Type B pancreatic cell (in vitro differentiated cells): ENCODE measurements at places on chromosomes 5 and 9.

DNA sequence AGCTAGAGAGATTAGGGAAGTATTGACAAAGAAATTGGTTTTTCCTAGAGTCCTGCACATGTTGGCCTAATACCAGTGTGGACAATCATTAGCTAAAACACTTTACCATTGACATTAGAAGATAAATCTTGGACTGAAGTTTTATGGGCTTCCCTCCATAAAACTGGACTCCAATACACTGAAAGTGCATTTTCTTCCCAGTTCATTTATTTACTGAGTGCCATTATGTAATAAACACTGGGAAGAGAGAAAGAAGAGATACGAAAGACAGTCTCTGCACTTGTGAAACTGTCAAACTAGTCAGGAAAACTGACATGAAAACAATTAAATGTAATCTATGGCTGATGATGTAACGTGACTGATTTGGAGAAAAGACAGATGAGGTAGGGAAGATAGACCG lies 539.3 kb downstream of the ZNF608 start:
- DNase-seq = no peak

- DNase-seq = no peak
Measured at GRCh38 chr9:9752722-9753121, 860.1 kb downstream of the PTPRD start.

GRCh38 chr5:146338774-146339714 lies at the start of gene POU4F3:
Gene POU4F3, plus strand, starts transcription at chr5:146338839. Its CDS starts 274 bp downstream, at chr5:146339113.
- no peak for DNase-seq

- DNase-seq = no peak
Measured at GRCh38 chr5:34804913-34805312, 34.1 kb upstream of the TTC23L start.

DNA sequence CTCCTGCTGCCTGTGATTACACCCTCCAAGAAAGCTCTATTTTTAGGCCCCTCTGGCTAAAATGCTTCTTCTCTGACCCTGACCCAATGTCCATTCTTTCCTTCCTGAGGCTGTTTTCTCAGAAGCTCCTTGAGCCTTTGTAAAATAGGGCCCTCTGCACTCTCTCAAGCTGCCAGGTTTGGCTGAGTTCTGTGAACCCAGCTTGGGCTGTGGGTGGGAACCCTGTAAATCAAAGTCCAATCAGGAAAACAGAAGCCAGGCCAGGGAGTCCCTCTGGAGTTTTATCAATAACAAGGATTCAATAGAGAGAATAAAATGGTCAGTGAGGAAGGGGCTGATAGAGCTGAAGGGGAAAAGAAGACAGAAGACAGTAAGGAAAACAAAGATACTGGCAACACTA lies 43.7 kb upstream of the ERCC6L2 start:
- DNase-seq = no peak

GRCh38 chr5:5810461-5810860 lies 388.0 kb downstream of the ICE1 start:
- no peak for DNase-seq

GRCh38 chr5:136104306-136104965 lies 28.2 kb upstream of the SMAD5 start:
- no peak for DNase-seq

- no peak for DNase-seq
Measured at GRCh38 chr5:24059716-24060115, 552.3 kb downstream of the PRDM9 start.

DNA sequence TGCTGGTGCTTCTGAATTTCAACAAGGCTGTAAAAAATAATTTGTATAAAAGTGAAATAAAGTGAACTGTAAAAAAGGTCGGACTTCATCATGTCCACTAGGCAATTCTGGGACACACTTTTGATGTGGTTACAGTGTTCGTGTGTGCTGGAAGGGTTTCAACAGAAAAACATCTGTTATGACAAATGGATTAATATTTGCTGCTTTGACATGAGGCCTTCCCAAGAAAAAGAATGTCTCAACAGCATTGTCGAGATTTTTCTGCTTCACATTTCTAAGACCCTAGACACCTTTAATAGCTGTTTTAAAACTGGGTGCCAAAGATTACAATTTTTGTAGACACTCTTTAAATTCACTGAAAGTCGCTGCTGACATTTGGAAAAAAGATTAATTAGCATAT lies 216.6 kb downstream of the SLC12A2 start:
- no peak for DNase-seq

GRCh38 chr5:54383225-54383901 lies 72.1 kb upstream of the HSPB3 start:
- no peak for DNase-seq

DNA sequence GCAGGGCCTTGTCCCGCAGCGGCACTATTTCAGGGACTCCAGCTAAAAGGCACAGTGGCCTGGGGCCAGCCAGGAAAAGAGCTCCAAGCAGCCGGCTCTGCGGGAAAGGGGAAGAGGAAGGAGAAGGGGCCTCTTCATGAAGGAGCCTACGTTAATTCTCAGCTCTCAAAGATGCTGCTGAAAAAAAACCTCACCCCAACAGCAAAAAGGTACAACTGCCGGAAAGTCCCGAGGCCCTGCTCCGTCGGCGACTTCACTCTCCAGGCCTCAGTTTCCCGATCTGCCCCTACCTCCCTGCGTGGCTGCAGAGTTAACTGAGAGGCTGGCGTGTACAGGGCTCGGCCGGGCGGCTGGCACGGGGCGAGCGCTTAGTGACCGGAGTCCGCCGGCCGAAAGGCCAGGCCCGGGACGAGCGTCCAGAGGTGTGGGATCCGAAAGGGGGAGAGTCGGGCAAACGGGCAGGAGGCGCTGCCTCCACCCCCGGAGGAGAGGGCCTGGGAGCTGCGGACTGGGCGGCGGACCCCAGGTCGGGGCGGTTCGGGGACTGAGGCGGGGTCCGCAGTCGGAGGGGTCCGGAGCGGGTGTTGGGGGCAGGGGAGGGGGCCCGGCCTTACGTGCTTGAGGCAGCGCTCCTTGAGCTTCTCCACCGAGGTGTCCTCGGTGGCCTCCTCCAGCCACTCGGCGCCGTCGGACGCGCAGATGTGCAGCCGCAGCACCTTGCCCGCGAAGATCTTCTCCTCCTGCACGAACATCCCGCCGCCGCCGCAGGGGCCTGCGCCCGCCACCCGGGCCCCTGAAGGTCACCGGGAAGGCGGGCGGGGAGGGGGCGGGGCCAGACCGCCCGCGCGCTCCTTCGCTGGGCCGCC lies 529 bp downstream of the UBAC1 start:
- no peak for DNase-seq

DNA sequence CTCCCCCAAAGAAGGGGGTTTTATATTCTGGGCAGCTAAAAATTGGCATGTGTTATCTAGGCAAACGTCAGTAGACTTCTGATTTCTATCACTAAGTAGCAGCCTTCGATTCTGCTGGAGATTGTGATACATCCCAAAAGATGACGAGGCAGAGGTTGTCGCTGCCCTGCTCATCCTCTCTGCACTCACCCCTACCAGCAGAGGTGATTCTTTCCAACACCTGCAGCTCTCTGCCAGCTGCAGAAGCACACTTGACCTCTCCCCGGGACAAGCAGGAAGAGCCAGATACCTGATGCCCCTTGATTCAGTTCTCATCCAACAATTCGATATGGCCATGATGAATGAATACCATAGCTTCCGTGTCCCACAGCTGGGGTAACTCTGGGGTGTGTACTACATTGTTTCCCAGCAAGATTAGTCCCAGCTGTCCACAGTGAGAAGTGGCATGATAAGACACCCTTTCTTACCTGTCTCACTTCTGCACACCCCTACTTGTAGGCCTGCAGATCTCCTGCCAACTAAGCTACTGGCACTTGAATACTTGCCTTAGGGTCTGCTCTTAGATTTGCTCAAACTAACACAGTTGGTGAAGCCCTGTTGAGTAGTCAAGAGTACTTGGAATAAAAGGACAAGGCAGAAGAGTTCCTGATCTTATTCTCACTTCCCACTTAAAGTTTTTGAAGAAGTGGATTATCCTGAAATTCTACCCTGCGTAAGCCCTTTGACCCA lies 37.6 kb upstream of the SMAD5 start:
- DNase-seq = no peak

DNA sequence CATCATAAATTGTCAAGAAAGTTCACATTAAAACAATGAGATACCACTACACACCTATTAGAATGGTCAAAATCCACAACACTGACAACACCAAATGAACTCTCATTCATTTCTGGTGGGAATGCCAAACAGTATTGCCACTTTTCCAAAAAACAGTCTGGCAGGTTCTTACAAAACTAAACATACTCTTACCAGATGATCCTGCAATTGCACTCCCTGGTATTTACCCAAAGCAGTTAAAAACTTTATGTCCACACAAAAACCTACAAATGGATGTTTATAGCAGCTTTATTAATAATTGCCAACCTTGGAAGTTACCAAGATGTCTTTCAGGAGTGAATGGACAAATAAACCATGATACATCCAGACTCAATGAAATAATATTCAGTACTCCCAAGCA lies 56.8 kb downstream of the ZNF608 start:
- DNase-seq = no peak

DNA sequence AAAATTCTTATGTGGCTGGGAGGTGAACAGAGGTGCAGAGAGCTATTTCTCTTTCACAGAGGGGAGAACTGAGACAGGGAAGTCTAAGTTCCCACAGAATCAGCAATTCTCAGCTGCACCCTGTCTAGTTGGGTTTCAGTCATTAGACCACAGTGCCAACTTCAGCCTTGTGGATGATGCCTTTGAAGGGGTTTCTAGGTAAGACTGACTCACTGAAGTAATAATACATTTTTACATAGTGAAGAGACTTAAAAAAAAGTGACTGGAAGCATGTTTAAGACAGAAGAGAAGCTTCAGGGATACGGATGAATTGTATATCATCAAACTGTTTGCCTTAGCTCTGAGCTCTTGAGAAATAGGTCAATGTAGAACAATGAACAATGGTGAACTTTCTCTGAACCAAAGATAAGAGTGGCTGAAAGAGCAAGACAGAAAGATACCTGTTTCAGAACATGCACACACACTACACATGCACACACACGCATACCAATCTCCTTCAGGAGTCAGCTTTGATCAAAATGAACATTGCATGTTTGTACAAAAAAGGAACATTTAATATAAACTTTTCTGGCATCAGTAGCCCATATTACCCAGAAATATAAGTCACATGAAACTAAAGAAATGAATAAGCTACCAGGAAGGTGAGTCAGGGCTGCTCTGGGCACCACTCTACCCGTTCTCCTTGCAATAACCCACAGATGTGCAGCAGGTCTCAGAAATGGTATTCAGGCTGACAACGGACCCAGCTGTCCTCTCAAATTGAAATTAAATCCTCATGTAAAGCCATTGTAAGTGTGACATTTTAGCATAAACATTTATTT lies 12.6 kb upstream of the FYB1 start:
- no peak for DNase-seq

DNA sequence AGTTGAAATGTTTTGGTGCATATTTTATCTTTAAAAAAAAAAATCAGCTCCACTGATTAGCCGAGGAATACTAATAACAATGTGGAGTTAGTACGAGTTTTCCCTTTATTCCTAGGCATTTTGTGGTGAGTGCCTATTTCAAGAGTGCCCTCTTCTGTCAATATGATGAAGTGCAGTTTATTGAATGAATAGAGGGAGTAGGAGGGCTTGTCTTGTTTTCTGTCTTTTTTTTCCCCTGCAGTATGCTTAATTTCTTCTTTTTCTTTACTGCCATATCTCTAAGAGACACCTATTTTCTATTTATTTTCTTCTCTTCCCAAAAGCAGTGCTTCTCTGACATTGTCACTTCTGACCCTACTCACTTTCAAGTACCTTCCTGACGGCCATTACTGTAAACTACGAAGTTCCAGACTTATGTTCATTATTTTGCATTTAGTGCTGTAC lies 169.6 kb upstream of the PITX1 start:
- DNase-seq = no peak

DNA sequence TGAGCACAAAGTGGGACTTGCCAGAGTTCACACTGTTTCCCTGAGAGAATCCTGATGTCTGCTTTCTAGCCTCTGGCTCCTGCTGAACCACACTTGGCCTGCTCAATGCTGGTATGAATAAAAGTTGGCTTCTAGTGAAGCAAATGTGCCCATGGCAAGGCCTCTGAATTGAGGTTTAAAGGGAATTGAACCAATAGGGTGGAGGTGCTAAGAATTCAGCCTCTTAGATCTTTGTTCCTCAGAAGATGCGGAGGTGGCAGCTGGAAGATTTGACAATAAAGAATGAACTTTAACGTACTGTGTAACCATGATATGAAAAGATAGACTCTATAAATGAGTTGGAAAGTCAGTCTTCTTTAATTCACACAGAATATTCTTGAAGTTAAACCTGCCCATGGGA lies 57.2 kb downstream of the RASGRF2 start:
- no peak for DNase-seq

GRCh38 chr5:14464671-14465070 lies 116.9 kb upstream of the OTULINL start:
- no peak for DNase-seq

DNA sequence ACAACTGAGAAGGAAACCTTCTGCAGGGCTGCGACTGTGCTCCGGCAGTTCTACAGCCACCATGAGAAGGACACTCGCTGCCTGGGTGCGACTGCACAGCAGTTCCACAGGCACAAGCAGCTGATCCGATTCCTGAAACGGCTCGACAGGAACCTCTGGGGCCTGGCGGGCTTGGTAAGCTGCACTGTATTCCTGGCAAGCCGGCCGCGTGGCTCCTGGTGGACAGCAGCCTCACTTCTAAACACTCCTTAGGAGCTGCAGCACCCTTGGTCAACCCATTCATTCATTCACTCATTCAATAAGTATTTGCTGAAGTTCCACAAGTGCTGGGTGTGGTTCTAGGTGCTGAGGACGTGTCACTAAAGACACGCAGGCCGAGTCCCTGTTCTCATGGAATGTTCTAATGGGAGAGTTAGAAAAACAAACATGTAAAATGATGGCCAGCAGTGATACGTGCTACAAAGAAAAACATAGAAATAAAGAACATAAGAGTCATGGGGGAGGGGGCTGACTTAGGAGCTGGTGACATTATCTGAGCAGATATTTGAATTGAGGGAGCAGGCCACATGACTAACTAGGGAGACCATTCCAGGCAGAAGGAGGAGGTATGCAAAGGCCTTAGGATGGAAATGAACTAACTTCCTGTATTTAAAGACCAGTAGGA lies 6.1 kb downstream of the IL4 start:
- no peak for DNase-seq

DNA sequence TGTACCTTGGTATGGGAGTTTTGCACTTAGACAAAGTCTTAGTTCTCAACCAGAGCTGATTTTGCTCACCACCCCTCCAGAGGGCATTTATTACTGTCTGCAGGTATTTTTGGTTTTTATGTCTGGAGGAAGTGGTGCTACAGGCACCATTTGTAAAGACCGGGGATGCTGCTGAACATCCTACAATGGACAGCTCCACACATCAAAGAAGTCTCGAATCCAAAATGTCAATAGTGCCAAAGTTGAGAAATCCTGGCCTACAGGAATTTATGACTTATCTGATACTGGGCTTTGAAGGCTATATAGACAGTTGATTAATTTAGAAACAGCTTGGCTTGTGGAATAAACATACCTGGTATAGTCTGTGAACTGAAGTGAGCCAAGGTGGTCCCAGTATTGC lies 137.5 kb downstream of the PIP5K1B start:
- no peak for DNase-seq

DNA sequence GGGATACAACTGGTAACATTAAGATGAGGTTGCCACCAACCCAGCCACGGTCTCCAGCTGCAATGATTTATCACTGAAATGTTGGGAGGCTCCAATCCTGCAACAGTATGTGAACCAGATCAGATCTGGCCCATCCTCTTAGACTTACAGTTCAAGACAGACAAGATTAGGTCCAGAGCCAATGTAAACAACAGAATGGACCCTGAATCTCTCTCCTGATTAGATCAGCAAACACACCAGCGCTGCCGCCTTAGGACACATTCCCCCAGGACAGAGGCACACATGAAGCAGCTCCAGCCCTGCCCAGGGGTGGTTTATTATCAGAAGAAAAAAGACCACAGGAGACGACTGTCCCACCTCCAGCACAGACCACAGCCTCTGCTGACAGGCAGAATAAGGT lies 82.1 kb downstream of the SLIT3 start:
- DNase-seq = no peak
